Activated CD4-positive, alpha-beta T cell treated with anti-CD3 and anti-CD28 coated beads, Interleukin-2, amount 50 U/mL, for 4 hours (primary cell): ENCODE measurements at places on chromosomes 4 and X.

- no peak for DNase-seq
These were observed 1.7 kb upstream of the CYP4V2 start for GRCh38 chr4:186189656-186190055.

DNA sequence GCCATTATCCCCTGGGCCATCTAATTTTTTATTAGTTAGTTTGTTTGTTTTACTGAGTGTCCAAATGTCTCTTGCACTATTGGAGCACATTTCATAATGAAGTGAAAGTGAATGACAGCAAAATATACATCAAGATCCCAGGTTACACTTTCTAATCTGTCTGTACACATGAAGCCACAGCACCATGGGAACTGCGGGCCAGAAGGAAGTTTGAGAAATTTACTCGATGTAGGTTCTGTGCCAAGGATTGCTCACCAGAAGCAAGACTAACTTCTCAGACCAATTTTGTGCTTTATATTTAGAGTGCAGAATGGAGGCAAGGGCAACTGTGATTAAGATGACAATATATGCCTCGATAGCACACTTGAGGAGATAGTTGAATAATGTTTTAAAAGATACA is 258.0 kb downstream of the COL25A1 start:
- no peak for DNase-seq

DNA sequence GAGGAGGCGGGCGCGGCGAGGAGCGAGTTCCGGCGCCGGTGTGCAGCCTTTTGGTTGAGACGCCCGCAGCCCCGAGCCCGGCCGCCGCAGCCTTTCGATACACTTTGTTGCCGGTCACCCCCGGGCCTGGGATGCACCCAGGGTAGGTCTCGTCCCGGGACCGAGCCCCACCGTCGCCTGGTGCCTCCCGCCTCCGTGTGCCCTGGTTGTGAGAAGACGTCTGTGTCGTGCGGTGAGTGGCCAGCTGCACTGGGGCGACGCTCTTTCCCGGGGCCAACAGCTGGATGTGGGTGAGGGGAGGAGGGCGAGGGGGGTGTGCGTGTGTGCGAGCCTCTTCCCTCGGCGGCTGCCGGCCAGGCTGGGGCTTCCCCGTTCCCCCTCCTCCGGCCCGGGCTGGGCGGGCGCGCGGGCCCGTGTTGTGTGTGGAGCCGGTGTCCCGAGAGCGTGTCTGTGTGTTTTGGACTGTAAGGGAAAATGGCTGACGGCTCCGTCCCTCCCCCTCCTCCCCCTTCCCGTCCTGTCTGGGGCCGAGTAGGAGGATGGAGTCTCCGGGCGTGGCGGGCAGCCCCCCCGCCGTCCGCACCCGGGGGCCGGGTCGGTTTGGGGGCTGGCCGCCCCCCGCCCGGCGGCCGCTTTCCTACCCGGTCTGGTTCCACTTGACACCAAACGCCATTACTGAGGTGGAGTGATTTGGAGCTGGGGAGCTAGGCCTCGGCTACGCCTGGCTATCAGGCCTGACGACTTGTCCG is 807 bp downstream of the USP9X start:
- DNase-seq = peak; percentile 9

DNA sequence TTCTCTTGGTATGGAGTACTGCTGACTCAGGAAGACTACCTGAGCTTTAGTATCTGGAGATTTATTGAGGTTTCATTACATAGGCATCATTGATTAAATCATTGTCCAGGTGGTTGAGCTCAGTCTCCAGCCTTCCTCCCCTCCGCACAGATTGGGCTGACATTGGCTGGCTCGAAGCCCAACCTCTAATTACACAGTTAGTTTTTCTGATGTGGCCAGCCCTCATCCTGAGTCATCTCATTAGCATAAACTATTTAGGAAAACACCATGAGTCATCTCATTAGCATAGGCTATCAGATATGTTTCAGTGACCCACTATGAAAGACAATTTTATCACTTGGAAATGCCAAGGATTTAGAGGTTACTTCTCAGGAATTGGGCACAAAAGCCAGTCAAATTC is 93.9 kb upstream of the ANKRD50 start:
- no peak for DNase-seq

DNA sequence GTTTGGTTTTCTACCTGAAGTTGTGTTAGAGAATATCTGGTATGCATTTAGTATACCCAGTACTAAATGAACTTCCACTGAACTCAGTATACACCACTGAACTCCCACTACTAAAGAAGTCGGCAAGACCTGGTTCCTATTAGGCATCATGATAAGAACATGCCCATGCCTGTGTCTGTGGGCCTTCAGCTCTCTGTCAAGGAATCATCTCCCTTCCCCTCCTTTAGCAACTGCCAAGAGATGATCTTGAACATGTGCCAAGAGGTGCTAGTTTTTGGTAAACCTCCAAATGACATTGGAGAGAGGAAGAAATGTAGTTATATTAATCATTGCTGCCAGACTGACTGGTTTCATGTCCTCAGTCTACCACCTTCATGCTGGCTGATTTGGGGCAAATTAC is 113.2 kb downstream of the ATP10D start:
- no peak for DNase-seq

DNA sequence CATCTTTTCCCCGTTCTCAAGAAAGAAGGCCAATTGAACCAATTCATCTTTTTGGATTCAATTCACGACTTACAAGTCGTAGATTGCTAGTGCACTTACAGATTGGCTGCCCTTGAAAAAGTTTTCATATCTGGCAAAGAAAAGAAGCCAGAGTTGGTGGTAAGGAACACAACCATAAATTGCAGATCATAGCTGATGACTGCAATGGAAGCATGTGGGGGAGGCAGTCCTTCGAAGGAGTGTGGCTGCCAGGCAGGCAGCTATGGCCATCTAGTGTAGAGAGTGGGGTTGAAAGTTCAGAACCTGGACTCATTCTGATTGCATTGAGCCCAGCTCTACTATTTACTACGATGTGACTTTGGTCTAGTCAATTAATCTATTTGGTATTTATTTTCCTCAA is 4.5 kb downstream of the GPM6A start:
- DNase-seq = no peak

DNA sequence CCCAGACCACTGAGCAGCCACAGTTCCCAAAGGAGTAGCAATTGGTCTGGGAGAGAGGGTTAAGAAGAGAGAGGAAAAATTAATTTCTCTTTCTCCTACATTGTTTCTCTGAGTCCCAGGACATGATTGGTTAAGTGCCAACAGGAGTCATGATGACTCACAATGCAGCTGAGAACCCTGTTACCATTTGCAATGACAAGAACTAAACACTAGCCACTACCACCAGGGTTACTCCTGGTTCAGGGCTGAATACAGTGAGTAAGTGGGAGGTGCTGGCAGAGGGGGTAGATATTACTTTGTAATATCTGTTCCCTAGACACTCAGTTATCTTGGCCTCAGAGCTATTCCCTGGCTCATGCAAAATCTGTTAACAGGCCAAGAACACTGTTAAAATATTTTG is 18.0 kb downstream of the ETDC start:
- no peak for DNase-seq

DNA sequence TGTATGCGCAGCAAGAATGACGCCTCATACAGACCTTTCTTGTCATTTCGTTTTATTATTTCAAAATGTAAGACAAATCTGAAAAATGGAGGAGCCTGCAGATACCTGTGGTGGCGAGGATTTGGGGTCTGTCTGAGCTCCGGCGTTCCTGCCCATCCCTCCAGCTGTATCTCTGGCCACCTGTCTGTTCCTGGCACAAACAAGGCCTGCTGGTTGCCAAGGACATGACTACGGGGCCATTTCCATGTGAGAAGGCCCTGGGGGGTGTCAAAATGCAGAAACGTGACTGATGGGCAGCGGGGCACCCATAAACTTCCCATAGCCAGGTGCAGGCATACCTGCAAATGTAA is 591 bp upstream of the TSPAN7 start:
- no peak for DNase-seq

- DNase-seq = peak; percentile 52
These were observed 45.9 kb upstream of the CDKN2AIP start for GRCh38 chr4:183398298-183399125.

DNA sequence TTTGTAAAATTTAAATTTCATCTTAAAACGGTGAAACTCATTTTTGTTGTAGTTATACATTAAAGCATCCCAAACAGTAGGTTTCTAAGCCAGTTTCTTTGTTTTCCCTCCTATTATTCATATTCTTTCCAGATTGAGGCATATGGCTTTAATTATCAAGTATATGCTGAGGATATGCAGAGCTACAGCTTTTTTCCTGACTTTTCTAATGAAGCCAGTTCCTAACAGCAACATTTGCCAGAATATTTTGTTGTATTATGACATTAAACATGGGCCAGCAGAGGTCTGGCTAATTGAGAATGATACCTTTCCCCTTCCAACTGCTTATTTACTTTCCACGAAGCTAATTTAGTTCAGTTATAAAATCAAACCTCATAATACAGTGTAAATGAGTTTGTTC is 75.3 kb downstream of the SLIT2 start:
- no peak for DNase-seq

DNA sequence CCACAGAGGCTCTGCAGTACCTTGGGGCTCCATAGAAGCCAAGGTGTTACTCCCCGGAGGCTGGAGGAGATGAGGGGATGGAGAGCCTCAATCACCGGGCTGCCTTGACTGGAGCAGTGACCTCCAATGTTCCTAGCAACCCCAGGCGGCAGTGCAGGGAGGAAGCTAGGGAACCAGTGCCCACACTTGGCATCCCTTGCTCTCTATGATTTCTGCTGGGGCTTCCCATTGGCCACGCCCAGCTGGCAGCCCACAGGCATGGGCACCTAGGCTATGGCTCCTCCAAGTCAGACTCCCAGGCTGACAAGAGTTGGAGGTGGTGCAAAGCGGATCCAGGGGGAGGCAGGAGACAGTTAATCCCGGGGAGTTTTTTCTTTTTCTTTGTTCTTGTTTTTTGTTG is 229.7 kb downstream of the EVC2 start:
- DNase-seq = no peak

GRCh38 chr4:6942238-6942800 is 32.7 kb downstream of the TBC1D14 start:
- DNase-seq = peak; percentile 35

DNA sequence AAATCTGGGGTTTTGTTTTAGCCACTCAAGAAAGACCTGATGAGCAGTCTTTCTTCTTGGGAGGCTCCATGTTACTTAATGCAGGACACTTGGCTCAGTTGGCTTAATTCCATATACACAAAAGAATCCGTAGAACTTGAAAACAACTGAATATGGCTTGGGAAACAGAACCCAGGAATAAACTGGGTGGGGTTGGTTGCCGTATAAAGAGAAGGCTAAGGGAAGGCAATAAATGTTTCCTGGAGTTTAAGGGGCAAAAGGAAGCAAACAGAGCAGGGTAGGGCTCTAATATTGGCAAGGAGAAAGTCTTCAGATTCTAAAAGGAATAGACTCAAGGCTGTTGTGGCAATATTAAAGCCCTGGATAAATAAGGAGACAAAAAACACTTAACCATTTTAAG is 8.4 kb downstream of the TNMD start:
- DNase-seq = no peak

- DNase-seq = no peak
These were observed 123.4 kb downstream of the CDS1 start for GRCh38 chr4:84706286-84706685.

DNA sequence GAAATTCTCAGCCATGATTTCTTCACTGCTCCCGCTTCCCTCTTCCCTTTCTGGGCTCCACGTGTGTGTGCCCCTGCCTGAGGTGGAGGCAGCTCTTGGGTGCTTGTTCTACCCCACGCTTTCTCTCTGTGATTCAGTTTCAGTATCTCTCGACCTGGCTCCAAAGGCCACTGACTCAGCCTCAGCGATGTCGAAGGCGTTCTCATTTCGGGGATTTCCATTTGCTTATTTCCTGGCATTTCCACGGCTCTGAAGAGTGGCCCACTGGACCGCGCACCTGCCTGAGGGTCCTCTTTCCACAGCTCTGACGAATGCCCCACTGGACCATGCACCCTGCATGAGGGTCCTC is 52.4 kb downstream of the GAK start:
- peak; percentile 60 for DNase-seq

- DNase-seq = no peak
These were observed 36.0 kb upstream of the SPANXC start for GRCh38 chrX:141278306-141278705.

- no peak for DNase-seq
These were observed 715.4 kb upstream of the HS3ST1 start for GRCh38 chr4:12144051-12144450.

- DNase-seq = no peak
These were observed 48.6 kb upstream of the ERVMER34-1 start for GRCh38 chr4:52799813-52800212.

DNA sequence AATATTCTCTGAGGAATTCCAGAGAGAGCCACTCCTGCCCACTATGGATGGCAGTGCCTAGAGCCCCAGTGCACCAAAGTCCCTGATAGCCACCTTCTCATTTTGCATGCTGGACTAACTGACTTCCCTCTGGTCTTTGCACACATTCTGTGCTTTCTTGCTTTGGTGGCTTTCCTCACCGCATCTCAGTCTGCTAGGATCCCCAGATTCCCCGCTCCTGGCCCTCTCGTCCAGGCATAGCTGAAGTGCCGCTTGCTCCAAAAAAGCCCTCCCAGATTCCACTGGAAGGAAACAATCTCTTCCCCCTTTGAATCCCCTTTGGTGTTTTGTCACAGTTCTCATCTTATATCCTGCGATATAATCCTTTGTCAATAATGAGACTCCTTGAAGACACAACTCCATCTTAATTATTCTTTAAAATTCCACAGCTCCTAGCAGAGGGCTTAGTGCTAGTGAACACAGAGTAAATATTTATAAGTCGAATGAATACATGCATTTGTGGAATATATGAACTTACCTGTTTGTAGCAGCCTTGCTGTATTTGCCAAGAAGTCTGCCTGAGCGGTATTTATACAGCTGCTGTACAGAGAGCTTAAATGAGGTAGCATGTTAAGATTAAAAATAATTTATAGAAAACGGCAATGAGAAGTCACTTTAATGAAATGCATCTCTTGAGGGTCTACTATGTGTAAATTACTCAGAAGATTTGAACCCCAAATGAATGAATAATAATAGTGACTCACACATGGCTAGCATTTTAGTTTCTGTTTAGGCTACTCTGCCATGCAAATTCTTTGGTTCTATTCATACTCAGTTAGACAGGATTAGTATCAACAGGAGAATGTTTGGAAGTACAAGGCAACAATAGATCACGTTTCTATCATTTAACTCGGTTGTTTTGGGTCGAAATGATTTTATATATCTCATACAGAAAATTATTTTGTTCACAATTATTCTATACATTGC is 421.9 kb upstream of the TENM3 start:
- no peak for DNase-seq

DNA sequence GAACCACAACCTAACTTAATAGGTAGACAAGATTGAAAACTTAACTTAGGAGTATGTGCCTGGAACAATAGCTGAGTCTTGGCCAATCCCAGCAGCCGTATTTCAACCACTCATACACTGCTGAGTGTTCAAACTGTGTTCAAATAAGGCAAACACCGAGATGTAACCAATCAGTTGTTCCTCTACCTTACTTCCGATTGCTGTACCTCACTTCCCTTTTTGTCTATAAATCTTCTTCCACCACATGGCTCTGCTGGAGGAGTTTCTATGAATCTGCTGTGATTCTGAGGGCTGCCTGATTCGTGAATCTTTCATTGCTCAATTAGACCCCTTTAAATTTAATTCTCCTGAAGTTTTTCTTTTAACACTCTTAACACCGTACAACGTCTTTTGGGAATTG is 108.0 kb downstream of the ANAPC4 start:
- DNase-seq = no peak
